ENCODE measurements at places on chromosomes 6 and 20. TPM values are rescaled to one million over a fixed set of nuclear protein-coding genes. Genes with fewer than 3 reads are reported as not detected.

GRCh38 chr20:39468703-39469102, 506.6 kb downstream of the DHX35 start:
- no peak for DNase-seq

DNA sequence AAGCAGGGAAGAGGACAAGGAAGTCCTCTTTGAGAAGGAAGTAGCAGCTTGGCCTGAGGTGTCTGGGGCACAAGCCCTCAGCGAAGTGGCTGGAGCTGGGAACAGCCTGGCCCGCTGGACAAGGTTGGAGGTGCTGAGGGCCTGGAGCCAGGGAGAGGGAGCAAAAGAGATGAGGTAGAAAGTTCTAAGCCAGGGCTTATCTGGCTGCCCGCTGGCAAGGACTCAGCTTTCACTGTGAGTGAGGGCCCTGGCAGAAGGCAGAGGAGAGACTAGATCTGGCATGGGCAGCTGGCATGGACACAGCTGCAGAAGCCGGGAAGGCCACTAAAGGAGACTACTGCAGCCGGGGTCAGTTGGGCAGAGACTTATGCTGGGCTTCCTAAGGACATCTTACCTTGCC, 21.8 kb upstream of the PCMTD2 start:
- DNase-seq: no peak

DNA sequence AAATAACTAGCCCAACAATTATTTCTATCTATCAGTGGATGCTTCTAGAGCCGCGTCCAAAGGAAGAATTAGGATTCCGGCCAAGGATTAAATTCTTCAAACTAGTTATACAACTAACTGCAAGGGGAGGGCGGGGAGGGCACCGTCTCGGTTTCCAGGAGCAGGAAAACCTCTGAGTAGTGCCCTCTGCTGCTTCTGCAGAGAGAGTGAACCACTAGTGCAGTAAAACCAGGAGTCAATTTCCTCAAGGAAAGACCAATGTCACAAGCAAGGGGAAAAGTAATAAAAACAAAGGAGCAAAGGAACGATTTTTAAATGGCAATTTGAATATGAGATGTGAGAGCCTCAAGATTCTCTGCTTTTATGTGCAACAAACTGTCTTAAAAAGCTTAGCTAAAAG, 16.5 kb upstream of the UBE2J1 start:
- no peak for DNase-seq

DNA sequence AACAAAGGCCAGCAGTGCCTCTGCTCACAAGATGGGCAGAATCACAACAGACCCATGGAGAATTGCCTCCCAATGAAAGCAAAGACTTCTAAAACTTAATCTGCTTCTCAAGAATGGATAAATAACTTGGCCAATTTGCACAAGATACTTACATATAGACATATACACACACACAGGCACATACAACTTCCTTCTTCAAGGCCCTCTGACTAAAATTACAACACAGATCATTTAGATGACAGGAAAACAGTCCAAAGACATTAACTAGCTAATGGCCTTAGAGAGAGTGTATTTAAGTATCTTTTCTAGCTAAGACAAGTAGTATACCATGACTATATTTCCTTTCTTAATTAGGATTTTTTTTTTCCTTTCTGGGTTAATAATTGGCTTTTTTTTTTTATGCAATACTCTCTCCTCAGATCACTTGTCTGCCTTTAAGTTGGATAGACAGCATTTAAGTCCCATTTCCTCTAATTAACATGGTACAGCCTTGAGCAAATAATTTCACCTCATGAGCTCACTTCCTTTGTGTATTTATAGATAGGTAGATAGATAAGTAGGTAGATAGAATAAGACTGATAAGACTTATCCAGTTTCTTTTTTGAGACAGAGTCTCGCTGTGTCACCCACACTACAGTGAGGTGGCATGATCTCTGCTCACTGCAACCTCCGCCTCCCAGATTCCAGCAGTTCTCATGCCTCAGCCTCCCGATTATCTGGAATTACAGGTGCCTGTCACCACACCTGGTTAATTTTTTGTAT, 70.0 kb downstream of the NRSN1 start:
- no peak for DNase-seq

DNA sequence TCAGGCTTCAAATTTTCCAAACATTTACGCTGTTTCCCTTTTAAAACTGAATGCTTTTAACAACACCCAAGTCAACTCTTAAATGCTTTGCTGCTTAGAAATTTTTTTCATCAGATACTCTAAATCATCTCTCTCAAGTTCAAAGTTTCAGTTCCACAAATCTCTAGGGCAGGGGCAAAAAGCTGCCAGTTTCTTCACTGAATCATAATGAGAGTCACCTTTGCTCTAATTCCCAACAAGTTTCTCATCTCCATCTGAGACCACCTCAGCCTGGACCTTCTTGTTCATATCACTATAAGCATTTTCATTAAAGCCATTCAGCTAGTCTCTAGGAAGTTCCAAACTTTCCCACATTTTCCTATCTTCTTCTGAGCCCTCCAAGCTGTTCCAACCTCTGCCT, 69.1 kb downstream of the RNF217 start:
- no peak for DNase-seq

DNA sequence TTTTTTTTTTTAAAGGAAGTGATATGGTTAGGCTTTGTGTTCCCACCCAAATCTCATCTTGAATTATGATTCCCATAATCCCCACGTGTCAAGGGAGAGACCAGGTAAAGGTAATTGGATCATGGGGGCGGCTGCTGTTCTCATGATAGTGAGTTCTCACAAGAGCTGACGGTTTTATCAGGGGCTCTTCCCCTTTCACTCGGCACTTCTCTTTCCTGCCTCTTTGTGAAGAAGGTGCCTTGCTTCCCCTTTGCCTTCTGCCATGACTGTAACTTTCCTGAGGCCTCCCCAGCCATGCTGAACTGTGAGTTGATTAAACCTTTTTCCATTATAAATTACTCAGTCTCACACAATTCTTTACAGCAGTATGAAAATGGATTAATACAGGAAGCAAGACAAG, 64.3 kb downstream of the ZFP64 start:
- DNase-seq: no peak

- no peak for DNase-seq
Observed at GRCh38 chr6:111183702-111184517, 96.6 kb downstream of the SLC16A10 start.

DNA sequence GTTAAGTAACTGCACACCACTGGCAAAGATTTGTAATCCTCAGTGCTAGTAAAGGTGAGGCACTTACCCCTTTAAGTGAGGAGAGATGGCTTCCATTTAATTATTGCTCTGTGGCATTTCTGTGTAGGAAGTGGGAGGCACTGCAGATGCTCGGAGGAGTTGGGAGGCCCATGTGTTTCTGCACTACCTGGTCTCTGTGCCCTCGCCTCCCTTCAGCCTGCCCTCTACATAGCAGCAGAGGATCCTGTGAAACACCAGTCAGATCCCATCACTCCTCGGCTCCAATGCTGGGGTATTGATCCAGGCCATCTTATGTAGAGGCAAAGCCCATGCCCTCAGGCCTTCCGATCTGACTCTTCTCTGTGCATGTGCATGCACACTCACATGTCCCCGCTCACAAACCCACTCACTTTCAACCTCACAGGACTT, 67.0 kb downstream of the SLX4IP start:
- no peak for DNase-seq

- no peak for DNase-seq
Observed at GRCh38 chr20:63602321-63602720, 24.6 kb downstream of the GMEB2 start.

- DNase-seq: no peak
Observed at GRCh38 chr6:63447134-63447533, 125.1 kb upstream of the LOC128125822 start.

- DNase-seq: no peak
Observed at GRCh38 chr6:134795691-134796090, 154.2 kb downstream of the ALDH8A1 start.

GRCh38 chr6:17211101-17211500, 70.1 kb upstream of the RBM24 start:
- DNase-seq: no peak

- no peak for DNase-seq
Observed at GRCh38 chr20:32240205-32240604, 32.5 kb downstream of the POFUT1 start.

- no peak for DNase-seq
Observed at GRCh38 chr20:51411870-51412269, 130.6 kb downstream of the NFATC2 start.

- DNase-seq: no peak
Observed at GRCh38 chr6:45377043-45377553, 636 bp downstream of the SUPT3H start.

GRCh38 chr20:664151-664550, 11.2 kb upstream of the SRXN1 start:
- DNase-seq: no peak

- DNase-seq: no peak
Observed at GRCh38 chr6:56984884-56985283, 30.0 kb downstream of the BEND6 start.

- no peak for DNase-seq
Observed at GRCh38 chr6:52335576-52335975, 26.4 kb upstream of the PAQR8 start.

GRCh38 chr6:147707524-147707923, 199.0 kb downstream of the SAMD5 start:
- no peak for DNase-seq

DNA sequence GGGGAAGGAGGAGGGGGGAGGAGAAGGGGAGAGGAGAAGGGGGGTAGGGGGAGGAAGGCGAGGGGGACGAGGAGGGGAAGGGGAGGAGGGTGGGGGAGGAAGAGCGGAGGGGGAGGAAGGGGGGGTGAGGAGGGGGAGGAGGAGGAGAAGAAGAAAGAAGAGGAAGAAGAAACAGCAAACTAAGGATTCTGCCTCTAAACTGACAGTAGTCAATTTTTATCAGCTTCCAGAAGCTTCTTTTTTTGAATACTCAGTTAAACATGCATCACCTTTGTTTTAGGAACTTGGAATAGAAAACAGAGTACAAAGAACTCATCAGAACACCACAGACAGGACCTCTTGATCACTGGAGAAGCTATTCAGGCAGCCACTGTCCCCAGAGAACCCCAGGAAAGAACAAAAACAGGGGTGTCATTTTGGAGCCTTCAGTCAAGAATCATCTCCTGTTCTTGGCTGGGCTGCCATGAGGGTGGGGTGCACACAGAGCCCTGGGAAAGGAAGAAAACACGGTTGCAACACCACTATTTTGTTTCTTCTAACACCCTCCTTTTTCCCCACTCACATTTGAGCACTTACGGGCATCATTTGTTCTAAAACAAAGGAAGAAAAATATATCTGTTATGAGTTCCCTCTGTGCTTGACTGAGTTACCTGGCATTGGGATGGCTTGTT, 67.4 kb downstream of the TMEM170B start:
- no peak for DNase-seq

GRCh38 chr6:157182503-157183264, 140.6 kb downstream of the TMEM242 start:
- DNase-seq: no peak

The MCCD1 gene
- polyA plus RNA-seq: not detected

The CAGE1 gene
- polyA plus RNA-seq: not detected

The PRR18 gene
- not detected for polyA plus RNA-seq

The ZSCAN23 gene
- 2.3 TPM for polyA plus RNA-seq

The SCRT2 gene
- not detected for polyA plus RNA-seq

The HLA-DQA2 gene
- not detected for polyA plus RNA-seq

The CLVS2 gene
- under 0.01 TPM for polyA plus RNA-seq

The ARHGAP40 gene
- 0.06 TPM for polyA plus RNA-seq

The GCNT2 gene
- polyA plus RNA-seq: 0.04 TPM

The B3GAT2 gene
- 0.02 TPM for polyA plus RNA-seq

The DDX27 gene
- 26.3 TPM for polyA plus RNA-seq

The LKAAEAR1 gene
- not detected for polyA plus RNA-seq

The ZNF165 gene
- polyA plus RNA-seq: 0.38 TPM

The BMP5 gene
- polyA plus RNA-seq: not detected

The E2F3 gene
- 7.0 TPM for polyA plus RNA-seq

The SLA2 gene
- not detected for polyA plus RNA-seq

The EYA2 gene
- 1.5 TPM for polyA plus RNA-seq
